Stimulated activated CD8-positive, alpha-beta memory T cell treated with anti-CD3 and anti-CD28 coated beads, Interleukin-4, amount 100 ng/mL, for 4 hours (primary cell): ENCODE measurements at places on chromosomes 1 and 21.

GRCh38 chr1:185560760-185561159 is 173.4 kb upstream of the HMCN1 start:
- no peak for DNase-seq

- no peak for DNase-seq
Measured at GRCh38 chr21:10425856-10426255, 95.5 kb upstream of the TPTE start.

- DNase-seq: no peak
Measured at GRCh38 chr1:171588230-171588629, 33.8 kb upstream of the MYOCOS start.

GRCh38 chr1:200238311-200238710 is 171.5 kb downstream of the ZNF281 start:
- no peak for DNase-seq

GRCh38 chr1:6512245-6512907 is 20.9 kb upstream of the PLEKHG5 start:
- no peak for DNase-seq

DNA sequence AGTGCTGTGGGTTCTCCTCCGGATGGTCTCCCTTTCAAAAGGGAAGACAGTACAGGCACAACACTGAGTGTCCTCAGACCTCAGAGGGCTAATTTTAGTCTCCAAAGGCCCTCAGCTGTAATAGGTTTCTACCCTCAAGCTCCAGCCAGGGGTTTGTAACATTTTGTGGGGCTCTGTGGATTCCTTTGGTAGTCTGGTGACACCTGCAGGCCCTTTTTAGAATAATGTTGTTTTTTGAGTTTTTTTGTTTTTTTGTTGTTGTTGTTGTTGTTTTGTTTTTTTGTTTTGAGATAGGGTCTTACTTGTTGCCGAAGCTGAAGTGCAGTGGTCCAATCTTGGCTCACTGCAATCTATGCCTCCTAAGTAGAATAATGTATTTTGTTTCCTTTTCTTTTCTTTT is 15.0 kb upstream of the TMEM201 start:
- DNase-seq: no peak

- DNase-seq: no peak
Measured at GRCh38 chr1:36425791-36426190, 24.5 kb downstream of the OSCP1 start.

DNA sequence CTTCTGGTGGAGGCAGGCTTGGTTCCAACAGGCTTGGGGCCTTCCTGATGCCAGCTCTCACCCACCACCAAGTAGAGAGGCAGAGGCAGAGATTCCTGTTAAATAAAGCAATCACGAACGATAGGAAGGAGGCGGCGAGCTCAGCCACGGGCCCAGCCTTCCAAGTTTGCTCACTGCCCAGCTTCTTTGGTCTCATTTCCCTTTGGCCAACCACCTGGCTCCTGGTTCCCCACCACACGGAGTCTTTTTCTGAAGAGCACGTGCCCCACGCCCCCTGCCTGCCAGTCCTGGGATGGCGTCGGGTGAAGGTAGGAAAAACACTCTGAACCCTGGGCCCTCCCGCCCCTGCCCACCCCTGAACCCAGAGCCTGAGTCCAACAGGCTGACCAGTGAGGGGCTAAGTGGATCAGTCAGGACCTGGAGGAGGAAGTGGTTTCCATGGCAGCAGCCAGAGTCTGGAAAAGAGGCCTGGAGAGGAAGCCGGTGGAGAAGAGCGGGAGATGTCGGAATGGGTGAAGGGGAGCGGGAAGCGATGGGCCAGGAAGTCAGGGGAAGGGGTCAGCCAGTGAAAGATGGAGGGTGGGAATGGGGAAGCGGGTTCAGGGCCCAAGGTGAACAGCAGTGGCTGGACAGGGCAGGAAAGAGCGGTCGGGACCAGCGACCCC is 158.2 kb upstream of the KLHDC7A start:
- no peak for DNase-seq

GRCh38 chr1:27129225-27129624 is 25.7 kb downstream of the SLC9A1 start:
- DNase-seq: no peak

- no peak for DNase-seq
Measured at GRCh38 chr1:210294999-210295745, 33.5 kb upstream of the HHAT start.

GRCh38 chr1:199780948-199781670 is 246.4 kb upstream of the NR5A2 start:
- DNase-seq: no peak

- no peak for DNase-seq
Measured at GRCh38 chr21:17803536-17803935, 15.6 kb downstream of the C21orf91 start.

- DNase-seq: no peak
Measured at GRCh38 chr21:31176080-31176551, 137.8 kb upstream of the KRTAP19-8 start.

GRCh38 chr1:96538111-96538641 is 183.4 kb upstream of the PTBP2 start:
- no peak for DNase-seq

- DNase-seq: no peak
Measured at GRCh38 chr21:45534636-45535331, 7.5 kb downstream of the SLC19A1 start.

- DNase-seq: no peak
Measured at GRCh38 chr1:155981266-155982088, 3.1 kb upstream of the ARHGEF2 start.

- no peak for DNase-seq
Measured at GRCh38 chr1:166952002-166952746, 23.2 kb downstream of the ILDR2 start.

DNA sequence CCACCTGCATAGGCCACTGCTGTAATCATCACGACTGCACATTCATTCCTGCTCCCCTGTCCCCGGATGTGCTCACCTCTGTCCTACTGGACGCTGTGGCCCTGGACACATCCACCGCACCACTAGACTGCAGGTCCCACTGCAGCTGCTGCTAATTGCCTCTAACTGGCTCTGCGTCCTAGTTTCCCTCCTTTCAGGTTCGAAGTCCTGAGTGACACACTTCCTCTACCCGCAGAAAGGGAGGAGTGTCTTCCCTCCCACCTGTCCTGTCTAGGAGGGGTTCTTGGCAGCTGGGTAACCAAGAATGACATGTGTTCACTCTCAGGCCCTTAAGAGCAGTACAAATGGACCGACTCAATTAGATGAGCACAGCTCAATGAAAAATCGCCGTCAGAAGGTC is 40.5 kb upstream of the ITPKB start:
- DNase-seq: no peak

DNA sequence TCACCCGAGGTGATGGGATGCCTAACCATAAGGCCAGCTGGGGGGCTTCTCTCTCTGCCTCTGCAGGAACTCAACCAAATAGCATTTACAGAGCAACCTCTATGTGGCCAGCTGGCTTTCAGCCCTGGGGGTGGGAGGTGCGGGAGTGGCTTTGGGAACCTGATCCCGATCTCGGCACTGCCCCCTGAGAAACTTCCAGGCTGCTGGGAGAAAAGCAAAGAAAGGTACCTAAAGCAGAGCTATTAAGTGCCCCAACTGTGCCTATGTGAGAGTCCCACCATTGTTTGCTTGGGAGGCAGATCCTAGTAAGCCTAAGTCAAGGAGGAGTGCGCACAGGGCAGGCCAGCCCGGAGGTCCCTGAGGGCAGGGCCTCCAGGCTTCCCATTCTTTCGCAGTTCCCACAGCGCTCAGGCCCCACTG is 7.0 kb downstream of the KRTCAP2 start:
- no peak for DNase-seq

DNA sequence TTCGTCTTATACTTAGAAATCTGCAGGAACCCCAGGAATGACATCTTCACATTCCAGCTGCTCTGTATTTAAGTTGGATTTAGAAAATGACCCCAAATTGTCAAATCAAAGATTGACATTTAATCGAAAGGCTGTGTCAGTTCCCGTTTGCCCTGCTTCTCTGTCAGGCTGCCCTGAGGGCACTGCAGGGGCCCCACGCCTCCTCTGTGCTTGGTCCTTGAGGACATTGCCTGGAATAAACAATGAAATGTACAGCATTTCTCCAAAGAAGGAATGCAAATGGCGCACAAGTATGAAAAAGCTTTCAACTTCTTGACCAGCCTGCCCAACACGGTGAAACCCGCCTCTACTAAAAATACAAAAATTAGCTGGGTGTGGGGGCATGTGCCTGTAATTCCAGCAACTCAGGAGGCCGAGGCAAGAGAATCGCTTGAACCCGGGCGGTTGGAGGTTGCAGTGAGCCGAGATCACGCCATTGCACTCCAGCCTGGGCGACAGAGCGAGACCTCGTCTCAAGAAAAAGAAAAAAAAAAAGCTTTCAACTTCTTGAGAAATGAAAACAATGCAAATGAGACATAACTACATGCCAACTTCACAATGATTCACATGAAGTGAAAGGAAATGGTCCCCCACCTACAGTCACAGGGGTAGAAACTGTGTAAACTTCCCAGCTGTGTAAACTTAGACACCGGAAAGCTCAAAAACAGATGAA is 3.0 kb downstream of the TMPRSS3 start:
- no peak for DNase-seq

- DNase-seq: no peak
Measured at GRCh38 chr1:204295671-204296070, 64.1 kb downstream of the PLEKHA6 start.

- no peak for DNase-seq
Measured at GRCh38 chr1:229452956-229453801, 19.3 kb upstream of the ACTA1 start.

- DNase-seq: no peak
Measured at GRCh38 chr1:225388372-225388771, 39.5 kb downstream of the LBR start.

GRCh38 chr21:37365517-37366481 is 774 bp upstream of the DYRK1A start:
- no peak for DNase-seq

- DNase-seq: no peak
Measured at GRCh38 chr1:32404946-32405345, 10.7 kb upstream of the BSDC1 start.

- no peak for DNase-seq
Measured at GRCh38 chr1:61056196-61056572, 26.2 kb upstream of the NFIA start.

DNA sequence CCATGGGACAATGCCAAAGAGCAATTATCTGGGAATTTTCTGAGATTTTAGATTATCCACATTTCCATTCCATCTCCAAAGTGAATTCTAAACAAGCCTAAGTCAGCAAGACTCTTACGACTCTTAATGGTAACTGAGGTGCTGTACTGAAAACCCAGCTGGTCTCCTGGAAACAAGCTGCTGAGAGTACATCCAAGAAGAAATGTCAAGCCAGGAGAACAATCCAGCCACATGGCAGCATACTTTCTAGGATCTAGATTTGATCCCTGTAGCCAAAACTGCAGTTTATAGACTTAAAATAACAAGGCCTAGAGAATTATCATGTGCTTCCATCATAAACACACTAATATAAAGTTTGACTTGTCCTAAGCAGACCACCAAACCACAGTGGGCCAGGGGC is 45.8 kb downstream of the KCNH1 start:
- DNase-seq: no peak

- DNase-seq: no peak
Measured at GRCh38 chr1:151593730-151594129, 18.1 kb upstream of the SNX27 start.

GRCh38 chr1:41386196-41386663 is 25.0 kb downstream of the FOXO6 start:
- DNase-seq: no peak

DNA sequence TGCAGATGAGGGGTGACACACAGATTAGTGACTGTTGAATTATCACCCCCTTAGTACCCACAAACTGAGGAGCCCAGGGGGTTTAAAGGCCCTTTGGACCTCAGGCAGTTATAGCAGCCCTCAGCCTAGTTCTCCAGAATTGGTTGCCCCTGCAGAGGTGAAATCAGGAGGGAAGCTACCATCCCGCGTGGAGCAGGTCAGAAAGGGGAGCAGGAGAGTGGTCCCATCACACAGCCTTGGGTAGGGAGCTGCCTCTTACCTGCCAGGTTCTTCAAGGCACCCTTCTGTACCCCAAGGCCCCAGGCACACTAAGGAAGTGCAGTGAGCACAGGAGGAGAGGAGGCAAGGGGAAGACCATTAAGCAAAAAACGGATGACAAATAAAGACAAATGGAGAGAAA is 121.2 kb upstream of the TNR start:
- DNase-seq: no peak

GRCh38 chr1:174005032-174005431 is 17.1 kb downstream of the RC3H1 start:
- DNase-seq: no peak

- DNase-seq: no peak
Measured at GRCh38 chr1:245999697-246000637, 507.1 kb downstream of the SMYD3 start.

DNA sequence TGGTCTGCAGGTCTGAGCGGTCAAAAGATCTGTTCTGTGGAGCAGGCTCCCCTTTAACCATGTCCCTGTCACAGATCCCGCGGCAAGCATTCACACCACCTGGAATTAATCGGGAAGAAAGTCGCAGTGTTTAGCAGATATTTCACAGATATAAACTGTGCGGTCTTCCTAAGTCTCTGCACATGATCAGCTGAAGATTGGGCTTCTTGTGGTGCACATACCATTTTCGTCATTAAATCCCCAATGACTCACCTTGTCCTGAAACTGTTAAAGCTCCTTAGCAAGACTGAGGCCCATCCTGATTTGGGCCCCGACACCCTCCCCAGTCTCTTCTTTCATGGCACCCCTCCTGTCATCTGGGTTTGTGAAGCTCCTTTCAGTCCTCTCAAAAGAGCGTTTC is 158.8 kb downstream of the KIF26B start:
- DNase-seq: no peak

DNA sequence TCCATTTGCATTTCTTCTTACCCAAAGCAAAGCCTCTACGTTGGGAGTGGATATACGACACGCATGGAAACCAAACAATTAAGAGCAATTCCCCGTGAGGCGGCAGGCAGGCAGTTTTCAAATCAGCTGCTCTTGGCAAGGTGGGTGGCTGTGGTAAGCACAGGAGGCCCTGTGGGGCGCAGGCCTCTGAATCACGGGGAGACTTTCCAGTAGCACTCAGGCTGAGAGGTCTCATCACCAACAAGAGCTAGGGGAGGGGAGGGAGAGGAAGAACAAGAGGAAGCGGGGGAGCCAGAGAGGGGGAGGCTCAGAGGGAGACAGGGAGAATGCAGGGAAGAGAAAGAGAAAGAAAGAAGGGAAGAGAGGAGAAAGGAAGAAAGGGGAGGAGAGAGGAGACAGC is 56.4 kb downstream of the MT1HL1 start:
- no peak for DNase-seq
